ENCODE measurements at places on chromosomes 7 and 10.

GRCh38 chr7:150950496-150951180 lies 27.5 kb downstream of the KCNH2 start:
- DNase-seq, result no peak

DNA sequence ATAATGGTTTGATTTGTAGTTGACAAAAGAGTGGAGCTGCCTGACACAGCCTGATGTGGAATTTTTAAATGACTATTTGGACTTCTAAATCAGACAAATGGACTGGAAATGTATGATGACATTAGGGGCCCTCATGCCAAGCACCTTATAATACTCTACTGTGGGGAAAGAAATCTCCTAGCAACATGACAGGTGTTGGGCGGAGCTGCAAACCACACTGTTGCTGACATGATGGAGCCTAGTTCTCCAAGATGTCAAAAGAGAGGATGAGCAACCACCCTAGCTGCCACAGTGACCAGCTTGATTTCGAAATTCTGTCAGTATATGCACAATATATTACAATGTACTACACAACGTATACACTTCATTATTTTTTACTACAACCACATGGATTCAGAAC lies 65.8 kb downstream of the RHOBTB1 start:
- DNase-seq, result no peak

DNA sequence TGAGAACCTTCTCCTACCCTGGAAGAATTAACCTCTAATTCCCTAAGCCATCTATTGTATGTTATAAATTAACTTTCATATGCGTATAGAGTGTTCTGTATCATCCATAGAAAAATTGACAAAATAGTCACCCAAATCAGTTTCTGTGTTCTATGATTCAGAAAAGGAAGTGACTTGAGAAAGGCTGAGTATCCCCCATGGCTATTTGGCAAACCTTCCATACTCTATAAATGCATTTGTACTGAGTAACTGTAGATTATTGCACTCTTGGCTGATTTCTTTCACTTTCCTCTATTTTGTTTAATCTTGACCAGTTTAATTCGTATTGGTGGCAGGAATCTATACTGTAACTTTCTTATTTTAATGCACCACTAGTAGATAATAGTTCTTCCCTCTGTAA lies 182.2 kb downstream of the HTR7 start:
- DNase-seq, result no peak

GRCh38 chr7:8390262-8390626 lies 43.2 kb upstream of the NXPH1 start:
- DNase-seq, result no peak

DNA sequence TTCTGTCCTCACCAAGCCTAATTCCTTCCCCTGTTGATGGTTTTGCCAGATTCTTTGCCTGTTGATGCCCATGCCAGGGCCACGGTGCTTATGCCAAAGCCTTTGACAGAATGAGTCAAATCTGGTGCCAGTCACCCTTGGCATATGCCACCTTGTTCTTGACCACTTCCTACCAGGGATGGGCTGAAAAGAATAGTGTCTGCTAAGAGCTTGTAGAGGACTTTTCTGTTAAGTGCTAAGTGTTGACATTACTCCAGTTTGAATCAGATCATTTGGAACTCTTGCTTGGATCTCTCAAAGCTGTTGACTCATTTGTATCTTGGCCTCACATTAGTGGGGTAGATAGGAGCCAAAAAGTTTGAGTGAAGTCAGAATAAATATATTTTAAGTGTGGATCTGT lies 661.2 kb downstream of the AUTS2 start:
- no peak for DNase-seq

- no peak for DNase-seq
Observed at GRCh38 chr10:51838471-51838870, 139.1 kb upstream of the CSTF2T start.

GRCh38 chr7:19984231-19984632 lies 210.8 kb upstream of the TMEM196 start:
- no peak for DNase-seq

- DNase-seq, result no peak
Observed at GRCh38 chr10:97456034-97456685, 10.2 kb downstream of the ZDHHC16 start.

- no peak for DNase-seq
Observed at GRCh38 chr7:140390034-140390433, 8.3 kb downstream of the SLC37A3 start.

DNA sequence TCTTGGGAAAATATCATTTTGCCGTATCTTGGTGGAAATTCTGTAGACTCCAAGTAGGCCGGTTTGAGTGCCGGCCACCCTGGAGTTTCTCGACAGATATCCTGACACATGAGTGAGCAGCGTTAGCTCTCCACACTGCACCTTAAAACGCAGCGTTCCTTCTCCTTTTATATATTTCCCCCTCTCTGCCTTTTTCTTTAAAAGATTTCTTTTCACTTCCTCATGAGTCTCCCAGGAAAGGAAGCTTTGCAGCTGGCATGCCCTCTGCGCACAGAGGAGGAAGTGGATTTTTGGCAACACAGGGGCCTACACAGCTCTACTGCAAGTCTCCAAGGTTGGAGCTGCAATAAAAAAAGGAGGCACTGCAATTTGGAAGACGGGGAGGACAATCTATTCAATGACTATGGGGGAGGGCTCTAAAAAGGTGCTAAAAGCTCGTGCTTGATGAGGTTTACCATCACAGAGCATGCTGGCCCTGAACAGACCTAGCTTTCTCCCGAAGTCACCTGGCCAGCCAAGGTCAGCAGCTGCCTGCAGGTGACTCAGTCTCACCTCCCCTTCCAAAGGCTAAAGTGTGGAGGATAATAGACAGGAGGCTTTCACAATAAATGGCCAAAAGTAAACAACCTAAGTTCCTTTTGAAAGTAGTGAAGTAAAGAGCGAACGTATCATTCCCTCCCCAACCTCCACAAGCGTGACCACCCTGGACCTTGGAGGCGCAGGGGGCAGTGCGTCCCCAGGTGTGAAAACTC lies 252.8 kb downstream of the ZMYND11 start:
- DNase-seq, result no peak

DNA sequence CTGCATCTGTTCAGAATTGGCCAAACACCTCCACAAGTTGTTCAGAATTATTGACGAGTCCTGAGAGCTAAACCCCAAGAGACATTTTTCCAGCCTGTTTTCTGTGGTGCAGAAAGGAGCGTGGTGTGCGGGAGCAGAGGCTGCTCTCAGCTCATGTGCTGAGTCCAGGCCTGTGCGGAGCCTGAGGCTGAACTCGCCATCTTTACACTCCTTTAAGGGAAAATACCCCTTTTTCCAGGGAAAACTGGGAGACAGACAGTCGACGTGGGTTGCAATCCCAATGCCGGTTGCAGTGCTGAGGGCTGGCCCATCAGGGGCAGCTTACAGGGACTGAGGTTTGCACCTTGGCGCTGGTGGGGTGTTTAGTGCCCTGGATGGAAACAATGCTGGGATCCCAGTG lies 112.2 kb downstream of the ADARB2 start:
- no peak for DNase-seq

DNA sequence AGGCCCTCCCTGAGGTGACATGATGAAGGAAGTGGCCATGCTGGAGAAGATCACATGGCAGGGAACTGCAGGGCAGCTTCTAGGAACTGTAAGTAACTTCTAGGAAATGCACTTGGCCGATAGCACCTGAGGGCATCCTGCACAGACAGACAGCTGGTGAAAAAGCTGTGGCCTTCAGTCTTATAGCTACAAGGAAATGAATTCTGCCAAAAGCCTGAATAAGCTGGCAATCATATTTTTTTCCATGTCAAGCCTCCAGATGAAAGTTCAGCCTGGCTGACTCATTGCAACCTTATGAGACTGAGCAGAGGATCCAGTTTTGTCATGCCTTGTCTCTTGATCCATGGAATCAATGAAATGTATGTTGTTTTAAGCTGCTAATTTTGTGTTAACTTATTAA lies 91.1 kb upstream of the CACNA2D1 start:
- DNase-seq, result no peak

DNA sequence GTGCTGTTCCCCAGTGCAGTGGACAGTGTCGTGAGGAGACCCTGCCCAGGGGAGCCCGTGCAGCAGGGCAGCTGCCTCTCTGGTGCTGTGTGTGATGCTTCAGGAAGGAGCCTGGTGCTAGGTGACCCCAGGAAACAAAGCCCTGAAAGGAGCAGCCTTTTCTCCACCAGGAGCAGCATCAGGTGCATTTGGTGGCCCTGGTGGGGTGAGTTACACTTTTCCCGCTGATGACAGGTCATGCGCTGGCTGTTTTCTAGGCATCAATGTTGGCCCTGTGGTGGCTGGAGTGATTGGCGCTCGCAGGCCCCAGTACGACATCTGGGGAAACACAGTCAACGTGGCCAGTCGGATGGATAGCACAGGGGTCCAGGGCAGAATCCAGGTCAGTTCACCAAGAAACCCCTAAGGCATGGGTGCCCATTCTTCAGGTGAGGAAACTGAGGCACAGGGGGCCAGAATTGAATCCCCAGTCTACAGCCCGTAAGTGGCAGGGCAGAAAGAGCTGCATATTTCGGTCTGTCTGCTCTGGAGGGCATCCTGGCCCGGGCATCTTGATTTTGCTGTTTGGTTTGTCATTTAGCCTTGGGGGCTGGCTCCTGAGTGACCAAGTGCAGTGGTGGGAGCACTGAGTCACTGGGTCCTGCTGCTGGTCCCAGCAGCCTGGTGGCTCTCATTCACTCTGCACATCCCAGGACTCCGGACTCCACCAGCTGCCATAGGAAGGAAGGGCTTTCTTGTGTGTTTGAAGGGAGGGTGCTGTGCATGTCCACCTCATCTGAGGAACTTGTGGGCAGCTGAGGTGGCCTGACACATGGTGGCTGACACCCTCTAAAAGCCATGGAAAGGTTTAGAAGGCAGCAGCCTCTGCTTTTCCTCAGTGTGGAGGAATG lies 136.3 kb downstream of the ADCY1 start:
- DNase-seq, result no peak

- DNase-seq, result no peak
Observed at GRCh38 chr7:98034081-98035035, 44.4 kb upstream of the OCM2 start.

DNA sequence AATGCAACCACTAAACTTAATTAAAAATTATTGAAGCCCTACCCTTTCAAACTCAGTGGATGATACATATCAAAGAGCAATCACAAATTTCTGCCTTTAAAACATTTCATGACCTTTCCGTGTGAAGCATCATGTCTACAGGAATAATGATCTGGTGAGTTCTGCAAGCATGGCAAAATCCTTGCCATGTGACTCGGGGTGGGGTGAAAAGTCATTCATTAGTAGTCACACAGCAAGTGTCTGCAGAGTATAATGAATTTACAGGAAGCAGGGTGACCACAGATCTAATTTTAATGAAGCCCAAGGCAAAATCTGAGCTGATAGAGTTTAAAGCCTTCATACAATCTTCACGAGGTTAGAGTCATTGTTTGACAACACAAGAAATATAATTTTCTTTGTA lies 351.9 kb downstream of the THSD7A start:
- DNase-seq, result no peak

DNA sequence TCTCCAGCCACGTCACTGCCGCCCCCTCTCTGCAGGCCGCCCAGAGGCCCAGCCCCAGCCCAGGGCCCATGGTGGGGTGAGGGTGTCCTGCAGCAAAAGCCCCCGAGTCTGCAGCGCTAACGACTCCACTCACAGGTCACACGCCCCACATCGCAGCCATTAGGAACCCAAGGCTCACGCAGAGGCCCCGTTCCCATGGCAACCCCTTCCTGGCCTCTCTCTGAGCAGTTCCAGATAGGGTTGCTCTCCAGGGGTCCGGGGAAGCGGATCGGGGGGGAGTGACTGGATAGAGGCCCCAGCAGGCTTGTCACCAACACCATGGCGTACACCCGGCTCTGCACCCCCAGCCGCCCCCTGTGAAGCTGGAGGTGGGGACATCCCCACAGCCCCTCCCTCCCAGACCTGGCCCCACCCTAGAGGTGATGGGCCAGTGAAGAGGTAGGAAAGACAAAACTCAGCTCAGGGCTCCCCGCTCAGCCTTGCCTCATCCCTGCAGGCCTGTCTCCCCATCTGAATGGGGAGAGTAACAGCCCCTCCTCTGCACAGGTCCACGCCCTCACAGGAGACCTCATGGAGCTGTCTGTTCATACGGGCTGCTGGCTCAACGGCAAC lies 41.2 kb downstream of the TNRC18 start:
- DNase-seq, result no peak

DNA sequence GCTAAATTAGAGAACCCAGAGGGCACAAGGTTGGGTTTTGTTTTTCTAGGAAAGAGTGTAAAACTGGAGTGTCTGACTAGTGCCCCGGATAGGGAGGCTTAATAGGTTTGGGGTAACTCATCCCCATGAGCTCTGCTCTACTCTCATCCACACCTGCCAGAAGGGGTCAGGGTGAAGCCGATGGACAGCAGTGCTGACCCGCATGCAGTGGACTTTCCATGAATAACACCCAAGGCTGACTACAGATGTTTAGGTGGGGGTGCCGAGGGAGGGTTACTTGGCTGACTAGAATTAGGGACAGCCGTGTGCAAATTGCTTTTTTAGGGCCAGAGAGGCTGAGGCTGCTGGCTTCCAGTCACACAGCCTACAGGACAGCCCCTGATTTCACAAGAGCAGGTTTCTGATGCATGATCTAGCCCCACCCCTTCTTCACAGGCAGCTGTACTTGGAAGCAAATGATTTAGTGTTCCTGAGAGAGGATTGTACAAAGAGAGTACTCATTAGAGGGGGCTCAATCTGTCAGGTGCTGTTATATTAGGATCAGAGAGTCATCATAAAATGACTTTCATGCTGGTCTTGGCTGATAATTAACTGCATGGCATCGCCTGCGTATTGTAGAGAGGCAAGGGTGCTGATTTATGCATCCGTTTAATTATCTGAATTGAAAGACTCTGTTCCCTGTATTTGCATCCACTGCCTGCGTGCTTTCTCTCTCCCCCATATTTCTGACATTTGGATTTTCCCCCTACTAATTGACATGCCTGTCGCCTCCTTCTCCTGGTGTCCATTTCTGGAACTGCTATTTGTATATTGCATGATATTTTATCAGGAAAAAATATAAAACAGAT lies 9.5 kb downstream of the INHBA start:
- no peak for DNase-seq

- no peak for DNase-seq
Observed at GRCh38 chr10:50447691-50448090, 176.1 kb downstream of the SGMS1 start.

DNA sequence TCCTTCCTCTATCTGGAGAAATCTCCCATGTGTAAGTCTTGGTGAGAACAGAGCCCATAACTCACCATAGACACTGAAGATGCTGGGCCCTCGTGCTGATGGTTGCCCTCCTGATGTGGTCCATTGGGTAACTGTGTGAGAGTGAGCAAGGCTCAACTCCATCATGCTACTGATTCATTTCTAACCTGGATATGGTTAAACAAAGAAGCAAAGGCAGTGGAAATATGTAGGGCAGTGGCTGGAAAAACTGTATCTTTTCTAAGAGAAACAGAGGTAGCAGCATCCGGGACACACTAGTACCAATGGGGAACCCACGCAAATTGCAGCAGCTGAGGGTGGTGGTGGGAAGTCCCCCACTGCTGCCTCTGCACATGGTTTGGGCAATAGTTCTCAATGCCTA lies 221.7 kb downstream of the KLF6 start:
- DNase-seq, result no peak

DNA sequence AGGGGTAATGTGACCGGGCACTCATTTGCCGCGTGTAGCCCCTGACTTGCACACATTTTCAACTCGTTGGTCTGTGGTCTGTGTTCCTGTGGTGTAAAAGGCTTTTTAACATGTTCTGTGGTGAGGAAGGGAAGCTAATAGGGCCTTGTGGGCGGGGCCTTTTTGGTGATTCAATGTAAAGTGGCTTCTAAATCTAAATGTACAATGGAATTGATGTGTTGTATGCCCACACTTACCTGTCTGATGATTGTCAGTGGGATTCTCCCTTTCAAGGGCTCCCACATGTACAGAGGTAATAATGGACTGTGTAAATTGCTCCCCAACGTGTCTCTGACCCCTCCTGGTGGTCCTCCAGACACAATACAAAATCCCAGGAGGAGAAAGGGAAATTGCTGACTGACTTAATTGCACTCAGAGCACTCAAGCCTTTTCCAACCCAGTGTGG lies 43.1 kb upstream of the GATAD1 start:
- DNase-seq, result no peak
